NCI-H524 (cell line): ENCODE measurements at places on chromosomes 11 and 22.
A peak's percentile ranks its signal among the peaks of the same experiment; 100 is the strongest.

- no peak for DNase-seq
Observed at GRCh38 chr22:48080316-48081165, 1318.1 kb downstream of the TBC1D22A start.

GRCh38 chr11:76677458-76677765 is 6.9 kb upstream of the LRRC32 start:
- DNase-seq: no peak

GRCh38 chr11:90171359-90171758 is 36.9 kb downstream of the NAALAD2 start:
- no peak for DNase-seq

- peak; percentile 99 for DNase-seq
Observed at GRCh38 chr11:79119491-79120284, 321.1 kb downstream of the TENM4 start.

DNA sequence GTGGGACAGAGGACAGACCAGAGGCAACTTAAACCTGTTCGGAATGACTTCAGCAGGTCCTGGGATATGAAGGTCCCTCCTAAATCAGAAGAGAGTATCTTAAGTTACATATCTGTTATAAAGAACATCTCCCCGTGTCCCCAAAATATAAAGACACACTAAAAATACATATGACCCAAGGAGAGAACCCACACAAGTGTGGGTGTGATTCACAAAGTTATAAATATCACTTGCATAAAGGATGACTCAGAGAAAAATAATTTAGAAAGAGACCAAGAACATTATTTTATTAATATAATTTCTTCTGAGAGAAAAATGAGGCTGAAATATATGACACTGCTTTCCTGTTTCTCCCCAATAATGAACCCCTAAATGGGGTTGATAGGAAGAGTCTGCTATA is 14.2 kb downstream of the OR5B21 start:
- no peak for DNase-seq

DNA sequence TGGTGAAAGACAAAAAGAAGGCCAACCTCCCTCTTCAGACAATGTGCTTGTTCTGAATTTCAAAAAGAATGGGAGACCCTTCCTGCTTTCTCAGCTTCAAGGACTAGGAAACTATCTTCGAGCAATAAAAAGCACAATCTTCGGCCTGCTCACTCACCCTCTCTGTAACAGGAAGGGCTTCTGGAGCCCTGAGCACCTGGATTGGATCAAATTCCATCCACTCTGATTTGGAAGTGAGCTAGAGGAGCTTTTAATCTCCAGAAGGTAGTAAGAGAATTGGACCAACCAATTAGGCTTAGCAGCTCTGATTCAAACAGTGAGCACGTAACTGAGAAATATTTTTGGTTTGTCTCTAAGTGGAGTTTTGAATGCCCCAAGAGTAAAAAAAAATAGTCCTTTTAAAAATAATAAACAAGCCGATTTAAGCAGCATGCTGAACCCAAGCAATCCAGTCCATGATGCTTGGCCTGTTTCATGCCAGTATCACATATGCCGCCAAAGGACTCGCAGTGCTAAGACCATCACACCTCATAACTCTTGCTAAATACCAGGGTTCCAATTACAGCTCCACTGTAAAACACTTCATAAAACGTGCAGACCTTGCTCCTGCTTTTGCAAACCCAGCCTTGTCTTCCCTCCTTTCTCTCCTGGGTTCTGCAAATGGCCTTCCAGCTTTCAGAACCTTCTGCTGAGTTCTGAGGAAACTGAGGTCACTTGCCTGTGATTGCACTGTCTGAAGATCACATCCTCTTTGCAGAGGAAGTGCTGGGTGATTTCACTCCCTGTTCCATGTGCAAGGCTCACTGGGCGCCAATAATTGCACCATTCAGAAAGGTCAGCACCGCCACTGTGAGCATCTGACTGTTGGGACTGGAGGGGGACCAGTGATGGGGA is 74.4 kb downstream of the SLC1A2 start:
- DNase-seq: no peak

GRCh38 chr11:117384045-117384444 is 56.4 kb downstream of the CEP164 start:
- no peak for DNase-seq

DNA sequence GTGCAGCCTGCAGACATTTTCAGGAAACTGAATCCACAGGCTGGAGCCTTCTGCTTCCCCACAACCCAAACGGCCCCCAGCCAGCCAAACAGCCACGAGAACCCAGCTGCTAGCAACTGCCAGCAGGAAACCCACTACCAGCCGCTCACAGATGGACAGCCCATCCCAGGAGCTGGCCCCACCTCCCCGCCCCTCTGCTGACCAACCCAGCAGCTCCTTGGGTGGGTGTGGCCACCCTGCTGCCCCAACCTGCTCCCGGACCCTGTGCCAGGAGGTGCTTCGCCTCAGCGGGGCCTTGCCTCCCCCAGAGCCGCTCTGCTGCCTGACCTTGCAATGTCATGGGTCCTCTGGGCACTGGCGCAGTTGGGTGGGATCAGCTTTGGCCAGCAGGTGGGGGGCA is 8.2 kb upstream of the CCDC188 start:
- peak; percentile 84 for DNase-seq

GRCh38 chr11:93020248-93021046 is 51.0 kb downstream of the MTNR1B start:
- DNase-seq: no peak

DNA sequence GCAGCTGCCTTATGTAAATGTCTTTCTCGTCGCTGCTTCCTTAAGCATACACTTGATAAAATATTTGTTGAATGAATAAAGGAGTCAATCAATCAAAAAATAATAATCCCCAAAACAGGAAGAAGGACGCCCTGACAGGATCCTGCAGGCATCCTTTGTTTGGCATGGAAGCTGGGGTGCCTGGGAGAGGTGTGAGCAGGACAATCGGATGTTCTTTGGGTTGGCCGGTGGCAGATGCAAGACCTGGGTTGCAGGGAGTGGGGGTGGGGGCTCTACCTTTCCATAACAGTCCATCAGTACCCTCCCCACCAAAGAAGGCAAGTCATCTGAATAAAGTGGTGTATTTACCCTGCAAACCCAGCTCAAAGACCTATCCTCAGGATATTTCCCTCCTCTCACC is 1.4 kb upstream of the SHANK2 start:
- DNase-seq: no peak

- DNase-seq: no peak
Observed at GRCh38 chr11:35097814-35098455, 41.0 kb upstream of the CD44 start.

GRCh38 chr11:19436932-19437331 is 196.2 kb upstream of the E2F8 start:
- no peak for DNase-seq

GRCh38 chr22:46425016-46425415 is 89.5 kb downstream of the TRMU start:
- no peak for DNase-seq

GRCh38 chr22:50577987-50578775 is at the start of gene CPT1B:
CPT1B (minus strand) TSS chr22:50578427; CDS start chr22:50577915, 512 bp downstream.
- no peak for DNase-seq

- DNase-seq: no peak
Observed at GRCh38 chr11:122788781-122789535, 49.3 kb upstream of the CRTAM start.

- DNase-seq: no peak
Observed at GRCh38 chr11:132101881-132102280, 731.5 kb downstream of the NTM start.

DNA sequence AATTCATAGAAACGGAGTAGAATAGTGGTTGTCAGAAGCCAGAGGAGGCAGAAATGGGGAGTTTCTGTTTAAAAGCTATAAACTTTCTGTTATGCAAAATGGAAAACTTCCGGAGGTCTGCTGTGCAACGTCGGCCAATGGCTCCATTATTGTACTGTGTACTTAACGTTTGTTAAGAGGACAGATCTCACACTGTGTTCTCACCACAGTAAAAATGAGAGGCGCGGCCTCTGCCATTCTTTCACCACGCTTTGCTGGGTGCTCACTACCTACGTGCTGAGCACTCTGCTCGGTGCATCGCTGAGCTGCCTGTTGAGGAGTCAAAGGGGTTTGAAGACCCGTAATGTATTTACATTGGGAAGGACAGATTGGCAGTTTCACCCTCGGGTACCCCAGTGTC is 218.8 kb upstream of the B3GAT1 start:
- DNase-seq: no peak

- no peak for DNase-seq
Observed at GRCh38 chr11:23078289-23078971, 218.2 kb upstream of the CCDC179 start.

DNA sequence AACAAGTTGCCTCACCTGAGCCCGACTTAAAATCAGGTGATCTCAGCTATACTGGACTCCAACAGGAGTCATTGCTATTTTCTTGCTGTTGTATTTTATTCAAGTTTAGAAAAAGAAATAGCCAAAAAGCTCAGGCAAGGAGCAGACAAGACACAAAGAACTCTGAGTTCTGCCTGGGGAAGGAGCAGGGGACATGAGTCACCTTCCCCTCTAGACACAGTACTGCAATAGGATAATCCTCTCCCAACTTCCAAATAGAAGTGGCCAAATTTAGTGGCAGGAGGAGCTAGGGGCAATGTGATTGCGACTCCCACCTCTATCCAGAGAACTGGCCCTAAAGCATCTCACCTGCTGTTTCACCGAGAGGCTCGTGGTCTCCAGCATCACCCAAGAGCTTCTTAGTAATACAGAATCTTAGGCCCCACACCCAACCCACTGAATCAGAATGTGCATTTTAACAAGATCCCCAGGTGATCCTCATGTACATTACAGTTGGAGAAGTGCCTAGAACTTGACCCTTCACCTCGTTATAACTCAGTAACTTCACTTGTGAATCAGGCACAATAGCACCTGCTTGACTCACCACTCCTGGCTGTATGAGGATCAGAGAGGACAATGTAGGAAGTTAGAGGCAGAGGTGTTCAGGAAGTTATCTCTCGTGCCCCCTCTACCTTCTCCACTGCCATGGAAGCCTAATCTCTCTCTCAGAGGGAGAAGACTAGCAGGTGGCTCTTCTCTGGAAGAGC is 56.8 kb upstream of the FBXO3 start:
- DNase-seq: no peak

DNA sequence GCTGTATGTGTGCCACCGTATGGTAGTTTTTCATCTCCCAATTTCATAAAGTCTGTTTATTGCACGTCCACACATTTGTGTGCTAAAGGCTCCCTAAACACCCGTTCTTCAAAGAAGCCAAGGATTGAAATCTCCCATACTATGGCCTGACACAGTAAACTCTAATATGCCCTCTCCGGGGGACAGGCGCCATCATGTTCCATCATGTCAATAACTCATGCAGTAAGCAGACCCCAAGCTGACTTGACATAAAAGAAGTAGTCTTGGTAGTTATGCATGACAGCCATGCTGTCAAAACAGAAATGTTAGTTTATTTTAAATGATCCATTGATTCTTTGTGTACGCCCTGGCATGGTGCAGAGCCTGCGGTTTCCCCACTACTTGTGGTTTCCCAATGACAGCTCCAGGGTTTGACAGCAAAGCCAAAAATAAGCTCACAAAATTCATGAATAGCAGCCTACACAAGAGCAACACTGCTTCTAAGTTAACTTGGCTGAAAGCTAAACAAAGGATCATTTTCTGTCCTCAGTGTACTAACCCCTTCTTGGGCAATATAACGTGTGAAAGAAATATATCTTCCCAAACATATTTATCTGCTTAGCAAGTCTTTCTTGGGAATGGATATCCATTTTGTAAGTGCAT is 56.5 kb upstream of the CABP7 start:
- DNase-seq: no peak

GRCh38 chr11:128884703-128885338 is 6.3 kb upstream of the KCNJ5 start:
- peak; percentile 68 for DNase-seq

GRCh38 chr22:50307890-50308596 is 597 bp upstream of the PLXNB2 start:
- DNase-seq: no peak

- DNase-seq: no peak
Observed at GRCh38 chr11:113864410-113864809, 11.0 kb downstream of the USP28 start.

DNA sequence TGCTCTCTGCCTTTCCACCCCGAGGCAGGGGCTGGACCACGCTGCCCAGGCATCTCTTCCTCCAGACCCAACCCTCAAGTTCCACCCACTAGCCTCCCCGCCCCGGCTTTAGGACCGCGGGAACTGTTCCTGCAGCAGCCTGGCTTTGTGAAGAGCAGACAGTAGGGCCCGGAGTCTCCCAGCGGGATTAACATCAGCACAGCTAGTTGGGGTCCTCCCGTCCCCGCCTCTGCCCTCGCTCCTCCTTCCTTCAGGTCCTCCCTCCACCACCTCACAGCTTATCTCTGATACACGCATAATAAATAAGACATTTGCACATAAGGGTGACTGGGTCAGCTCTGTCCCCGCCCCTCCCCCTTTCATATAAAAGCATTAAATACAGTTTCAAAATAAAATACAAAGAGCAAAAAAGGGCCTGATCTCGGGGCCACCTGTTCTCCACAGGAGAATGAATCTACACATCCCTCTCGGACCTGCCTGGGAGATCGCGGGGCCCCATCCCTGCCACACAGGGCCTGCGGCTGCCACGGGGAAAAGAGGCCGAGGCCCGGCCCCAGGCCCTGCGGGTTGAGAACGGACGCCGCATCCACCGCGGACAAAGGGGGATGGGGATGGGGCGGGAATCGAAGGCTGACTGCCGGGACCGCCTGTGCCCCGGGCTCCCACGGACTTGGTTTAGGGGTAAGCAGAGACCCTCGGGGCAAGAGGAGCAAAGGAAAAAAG is 6.5 kb downstream of the ZFTA start:
- no peak for DNase-seq

GRCh38 chr22:34847072-34847471 is 218.9 kb upstream of the ISX start:
- no peak for DNase-seq
